ENCODE measurements at places on chromosomes 5 and 9.

- no peak for DNase-seq
Observed at GRCh38 chr5:15222156-15222555, 277.8 kb upstream of the FBXL7 start.

DNA sequence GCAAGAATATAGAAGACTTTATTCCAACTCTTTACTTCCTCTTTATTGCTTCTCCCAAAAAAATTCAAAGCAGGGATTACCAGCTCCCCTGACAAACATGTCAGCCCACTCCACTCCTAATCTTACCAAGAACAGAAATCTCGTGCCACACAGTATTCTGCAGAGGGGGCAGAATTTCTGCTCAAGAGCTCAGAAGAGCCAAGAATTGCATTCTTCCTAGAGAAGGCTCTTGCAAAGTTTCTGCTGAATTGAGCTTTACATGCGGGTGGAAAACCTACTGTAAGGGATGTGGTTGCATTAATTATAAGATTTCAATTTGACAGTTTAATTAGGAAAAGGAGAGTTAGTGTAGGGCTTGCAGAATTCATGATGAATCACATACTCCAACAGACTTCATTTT is 428.5 kb downstream of the CETN3 start:
- no peak for DNase-seq

DNA sequence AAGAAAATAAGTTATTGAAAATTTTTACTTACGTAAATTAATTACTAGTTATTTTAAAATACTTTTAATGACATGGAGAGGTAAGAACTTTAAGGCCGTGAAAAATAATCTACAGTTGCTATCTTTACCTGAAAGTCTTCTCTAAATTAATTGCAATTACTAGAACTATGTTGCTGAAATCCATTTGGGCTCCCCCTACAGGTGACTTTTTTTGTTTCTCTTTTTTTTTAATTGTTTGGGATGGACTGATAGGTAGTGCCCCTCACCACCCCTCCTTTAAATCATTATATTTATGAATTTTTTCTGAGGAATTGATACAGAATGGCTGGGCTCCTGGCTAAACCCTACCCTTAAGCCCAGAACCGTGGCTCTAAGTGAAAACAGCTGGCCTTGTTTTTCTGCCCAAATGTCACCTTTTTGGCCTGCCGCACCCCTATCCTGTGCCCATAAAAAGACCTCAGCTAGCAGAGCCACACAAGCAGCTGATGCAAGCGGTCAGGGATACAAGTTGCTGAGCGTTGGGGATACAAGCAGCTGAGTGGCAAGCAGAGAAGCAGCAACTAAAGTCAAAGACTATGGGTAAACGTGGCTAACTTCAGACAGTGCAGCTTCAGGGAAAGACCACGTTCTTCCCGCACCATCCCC is 315.2 kb upstream of the ACO1 start:
- no peak for DNase-seq

- no peak for DNase-seq
Observed at GRCh38 chr9:123775289-123776284, 154.3 kb downstream of the DENND1A start.

DNA sequence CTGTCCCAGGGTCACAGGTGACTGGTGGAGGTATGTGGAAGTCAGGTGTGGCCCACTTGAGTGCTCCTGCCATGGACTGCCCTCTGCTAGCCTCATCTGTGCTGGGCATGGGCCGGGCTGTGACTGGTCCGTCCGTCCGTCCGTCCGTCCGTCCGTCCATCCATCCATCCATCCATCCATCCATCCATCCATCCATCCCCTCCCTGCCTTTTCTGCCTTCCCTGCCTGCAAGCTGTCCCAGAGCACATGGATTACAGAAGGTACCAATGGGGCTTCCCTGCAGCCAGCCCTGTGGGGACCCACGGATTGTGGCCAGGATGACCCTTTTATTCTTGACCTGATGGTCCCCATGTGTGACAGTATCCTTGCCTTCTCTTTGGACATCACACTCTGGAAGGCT is 92.5 kb downstream of the MACROH2A1 start:
- no peak for DNase-seq

DNA sequence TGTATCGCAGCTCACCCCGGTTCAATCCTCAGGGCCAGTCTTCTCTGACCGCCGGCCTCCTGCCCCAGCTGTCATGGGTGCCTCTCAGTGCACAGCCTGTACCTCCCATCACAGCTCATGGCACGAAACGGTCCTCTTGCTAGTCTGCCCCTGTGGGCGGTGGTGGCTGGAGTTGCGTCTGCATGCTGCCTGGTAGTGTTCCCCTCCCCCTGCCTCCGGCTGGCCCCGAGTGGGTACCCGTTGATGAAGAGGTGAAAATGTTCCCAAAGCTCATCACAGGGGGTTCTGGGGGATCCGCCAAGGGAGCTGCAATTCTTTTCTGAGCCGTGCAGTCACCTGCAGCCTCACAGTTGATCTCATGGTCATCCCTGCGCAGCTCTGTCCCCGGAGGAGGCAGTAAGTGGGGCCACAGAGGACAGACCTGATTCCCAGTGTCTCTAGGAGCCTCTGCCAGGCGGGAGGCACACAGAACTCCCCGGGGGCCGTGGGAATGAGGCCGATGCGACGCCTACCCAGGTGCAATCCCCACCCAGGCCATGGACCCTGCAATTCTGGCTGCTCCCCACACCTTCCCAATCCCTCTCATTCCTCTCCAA is 34.7 kb upstream of the FIBCD1 start:
- DNase-seq = no peak

DNA sequence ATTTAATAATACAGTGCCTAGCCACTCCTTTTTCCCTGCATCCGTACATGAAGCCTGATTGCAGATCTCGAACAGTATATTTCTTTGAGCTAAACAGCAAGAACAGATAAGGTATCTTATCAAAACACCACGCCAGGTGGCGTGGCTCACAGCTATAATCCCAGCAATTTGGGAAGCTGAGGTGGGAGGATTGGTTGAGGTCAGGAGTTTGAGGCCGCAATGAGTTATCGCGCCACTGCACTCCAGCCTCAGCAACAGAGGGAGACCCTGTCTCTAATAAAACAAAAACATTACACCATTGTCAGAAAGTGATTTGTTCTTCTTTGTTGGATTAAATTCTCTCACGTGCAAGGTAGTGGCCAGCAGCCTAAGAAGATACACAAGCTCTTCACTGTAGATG is 291.2 kb upstream of the DMRT1 start:
- DNase-seq = no peak

DNA sequence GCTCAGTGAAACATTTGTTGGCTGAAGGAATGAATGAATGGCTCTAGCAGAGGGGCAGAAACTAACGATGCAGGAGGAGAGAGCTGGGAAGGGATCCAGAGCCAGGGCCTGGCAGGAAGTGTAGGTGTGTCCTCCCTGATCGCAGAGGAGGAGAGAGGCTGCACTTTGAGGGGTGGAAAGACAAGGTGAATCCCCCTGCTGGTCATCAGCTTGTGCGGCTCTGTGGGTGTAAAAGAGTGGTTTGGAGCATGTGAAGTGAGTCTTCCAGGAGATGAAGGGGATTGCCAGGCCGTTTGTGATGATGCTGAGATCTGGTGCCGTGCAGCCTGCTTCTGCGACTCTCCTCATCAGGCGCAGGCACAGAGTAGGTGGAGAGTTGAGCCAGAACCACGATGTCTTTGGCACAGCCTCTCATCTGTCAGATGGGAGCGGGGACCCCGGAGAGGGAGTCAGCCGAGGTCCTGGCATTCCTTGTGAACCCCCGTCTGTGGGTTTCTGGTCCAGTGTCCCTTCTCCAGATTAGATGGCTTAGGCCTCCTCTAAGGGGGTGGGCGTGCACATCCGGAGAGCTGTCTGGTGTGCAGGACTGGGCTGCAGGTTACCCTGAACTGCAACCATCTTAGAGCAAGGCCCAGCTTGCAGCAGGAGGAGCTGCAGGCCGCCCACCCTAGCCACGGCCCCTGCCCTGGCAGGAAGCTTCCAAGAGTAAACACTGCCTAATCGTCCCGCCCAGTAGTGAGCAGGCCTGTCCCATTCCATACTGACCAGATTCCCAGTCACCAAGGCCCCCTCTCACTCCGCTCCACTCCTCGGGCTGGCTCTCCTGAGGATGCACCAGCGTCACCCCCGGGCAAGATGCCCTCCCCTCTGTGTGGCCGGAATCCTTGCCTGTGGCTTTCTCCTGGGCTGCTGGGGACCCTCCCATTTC is at the start of gene ADAMTS13:
TSS of gene ADAMTS13 (plus strand) at position 753 of the 928 bp plus-strand sequence. CDS start at position 830, 77 bp downstream.
- DNase-seq = no peak

GRCh38 chr9:120465685-120466407 is 114.1 kb downstream of the CDK5RAP2 start:
- no peak for DNase-seq

DNA sequence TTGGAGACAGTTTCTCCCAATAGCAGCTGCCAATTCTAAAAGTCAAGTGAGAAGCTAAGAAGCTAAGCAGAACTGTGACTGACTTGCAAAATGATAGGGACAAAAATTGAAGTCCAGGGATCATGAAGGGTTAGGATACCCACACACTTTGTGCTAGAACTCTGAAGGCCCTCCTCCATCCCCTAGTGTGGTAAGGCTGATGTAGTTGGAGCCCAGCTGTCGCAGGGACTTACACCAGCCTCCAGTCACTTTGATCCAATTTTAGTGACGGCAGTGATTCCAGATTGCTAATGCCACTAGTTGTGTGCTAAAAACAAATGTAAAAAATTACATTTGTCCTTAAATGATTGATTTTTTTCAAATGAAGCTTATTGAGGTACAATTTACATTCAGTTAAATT is 742.7 kb upstream of the ZNF608 start:
- DNase-seq = no peak

- no peak for DNase-seq
Observed at GRCh38 chr5:137152616-137153015, 346.5 kb downstream of the SPOCK1 start.

- no peak for DNase-seq
Observed at GRCh38 chr9:134839455-134840125, 41.0 kb upstream of the FCN2 start.

- no peak for DNase-seq
Observed at GRCh38 chr5:157196045-157196444, 15.4 kb downstream of the ITK start.

DNA sequence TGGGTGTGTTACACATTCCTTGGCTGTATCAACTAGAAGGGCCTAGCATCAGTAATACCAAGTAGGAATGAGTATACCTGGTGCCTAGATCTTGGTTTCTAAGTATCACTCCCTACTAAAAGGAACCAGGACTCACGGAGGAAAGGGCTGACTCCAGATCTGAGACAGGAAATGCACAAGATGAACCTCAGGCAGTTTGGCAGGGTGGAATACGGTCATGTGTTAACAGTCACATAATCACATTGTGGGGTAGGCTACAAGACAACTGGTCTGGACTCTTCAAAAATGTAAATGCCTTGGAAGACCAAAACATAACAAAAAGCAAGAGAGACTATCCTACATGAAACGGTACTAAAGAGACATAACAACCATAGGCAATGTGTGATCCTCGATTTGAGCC is 158.8 kb downstream of the CRB2 start:
- DNase-seq = no peak

GRCh38 chr5:168646335-168646734 is 67.2 kb upstream of the PANK3 start:
- DNase-seq = peak; percentile 15

DNA sequence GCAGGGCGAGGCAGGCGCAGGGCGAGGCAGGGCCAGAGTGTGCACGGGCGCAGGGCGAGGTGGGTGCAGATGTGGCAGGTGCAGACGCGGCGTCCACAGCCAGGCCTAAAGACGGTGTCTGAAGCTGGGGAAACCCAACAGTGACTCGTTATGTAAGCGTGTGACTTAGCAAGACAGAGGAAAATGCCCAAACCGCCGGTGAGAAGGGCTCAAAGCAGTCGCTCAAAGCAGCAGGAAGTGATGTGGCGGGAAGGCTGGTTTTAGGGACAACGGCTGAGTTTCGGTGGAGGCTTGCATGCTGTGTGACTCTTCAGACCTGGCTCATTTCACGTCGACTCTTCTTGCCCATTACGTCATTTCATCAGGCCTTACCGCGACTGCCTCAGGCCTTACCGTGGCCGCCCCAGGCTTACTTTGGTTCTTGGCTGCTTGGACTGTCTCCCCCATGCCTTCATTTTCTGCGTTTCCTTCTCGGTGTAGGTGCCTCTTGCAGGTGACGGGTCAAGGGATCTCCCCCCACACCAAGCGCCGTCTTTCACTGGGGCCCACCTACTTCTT is 50.5 kb upstream of the EXOC3 start:
- peak; percentile 82 for DNase-seq

DNA sequence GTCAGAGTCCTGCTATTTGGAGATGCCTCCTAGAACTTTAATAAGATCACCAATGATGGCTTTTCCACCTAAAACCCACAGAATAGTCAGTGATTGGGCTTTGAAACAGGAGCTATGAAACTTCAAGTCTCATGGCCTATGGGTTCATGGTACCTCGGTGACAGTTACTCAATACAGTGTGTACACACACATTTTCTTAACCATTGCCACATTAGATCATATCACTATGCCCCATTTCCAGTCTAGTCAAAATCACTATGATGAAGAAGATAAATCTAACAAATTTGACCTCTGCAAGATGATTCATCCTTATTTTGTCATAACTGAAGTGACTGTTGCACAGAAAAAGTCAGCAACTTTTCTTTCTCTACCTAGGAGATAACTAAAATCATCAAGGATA is 86.8 kb upstream of the OR13F1 start:
- DNase-seq = no peak

DNA sequence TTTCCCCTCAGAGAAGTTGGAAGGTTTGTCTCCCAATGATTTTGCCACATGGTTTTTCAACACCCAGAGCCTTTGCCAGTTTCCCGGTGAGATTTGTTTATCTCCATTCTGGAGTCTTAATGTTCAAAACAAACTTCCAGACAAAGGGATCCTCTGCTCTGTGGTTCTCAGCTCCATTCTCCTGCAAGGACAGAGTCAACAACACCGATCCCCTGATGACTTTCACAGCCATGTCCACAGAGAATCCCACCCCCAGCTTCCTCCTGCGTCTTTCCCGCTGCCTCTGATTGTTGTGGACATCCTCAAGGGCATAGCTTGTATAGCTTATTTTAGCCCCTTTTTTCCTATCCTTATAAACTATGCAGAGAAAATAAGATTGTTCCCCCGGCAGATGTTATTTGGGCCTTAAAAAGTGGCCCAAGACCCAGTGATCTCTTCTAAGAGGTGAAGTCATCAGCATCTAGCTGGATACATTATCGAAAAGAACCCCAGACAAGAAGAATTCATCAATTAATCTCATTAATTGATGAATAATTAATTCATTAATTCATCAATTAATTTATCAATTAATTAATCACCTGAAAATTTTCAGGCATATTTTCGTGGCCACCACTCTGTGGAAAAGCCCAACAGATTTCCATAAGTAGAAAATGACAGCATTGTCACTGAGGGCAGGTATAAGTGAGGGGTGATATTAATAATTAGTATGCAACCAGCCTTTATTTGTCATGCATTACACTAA is 2.9 kb upstream of the ABLIM3 start:
- DNase-seq = no peak

All from fibroblast of skin of scalp (primary cell).